ENCODE measurements at places on chromosomes 11 and 22. TPM values are rescaled to one million over a fixed set of nuclear protein-coding genes. Genes with fewer than 3 reads are reported as not detected.

The RAC2 gene
- not detected for total RNA-seq

The LIMK2 gene
- total RNA-seq: 7.6 TPM

The MPZL3 gene
- total RNA-seq: 0.49 TPM

The TSPAN18 gene
- total RNA-seq: 2.7 TPM

The LRRC10B gene
- total RNA-seq: 0.11 TPM

The TRIM49 gene
- total RNA-seq: not detected

All from A549 treated with ZK216348 at 1 μM for 4 hours (cell line).